Inflammatory macrophage treated with lipopolysaccharide for 1 hour (primary cell): ENCODE measurements at places on chromosomes 6 and 20.

GRCh38 chr20:1297486-1297885 is 31.4 kb downstream of the SNPH start:
- no peak for DNase-seq

GRCh38 chr6:144197919-144198318 is 47.6 kb downstream of the STX11 start:
- DNase-seq, result no peak

DNA sequence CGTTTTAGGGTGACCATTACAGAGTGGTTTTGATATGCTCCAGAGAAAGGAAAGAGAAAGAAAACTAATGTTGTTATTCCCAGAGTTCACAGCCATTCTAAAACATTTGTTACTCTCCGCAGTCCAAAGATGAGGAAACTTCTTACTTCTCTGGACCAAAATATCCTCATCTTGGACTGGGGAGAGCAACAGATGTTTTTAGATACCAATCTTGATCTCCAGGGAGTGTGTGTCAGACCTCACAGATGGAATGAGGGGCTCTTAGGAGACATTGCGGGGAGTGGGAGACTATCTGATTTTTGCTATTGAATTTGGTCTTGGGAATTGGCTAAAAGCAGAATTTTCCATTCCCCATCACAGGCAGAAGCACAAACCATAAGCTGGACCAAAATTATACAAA is 110.8 kb downstream of the TNFAIP3 start:
- DNase-seq, result no peak

DNA sequence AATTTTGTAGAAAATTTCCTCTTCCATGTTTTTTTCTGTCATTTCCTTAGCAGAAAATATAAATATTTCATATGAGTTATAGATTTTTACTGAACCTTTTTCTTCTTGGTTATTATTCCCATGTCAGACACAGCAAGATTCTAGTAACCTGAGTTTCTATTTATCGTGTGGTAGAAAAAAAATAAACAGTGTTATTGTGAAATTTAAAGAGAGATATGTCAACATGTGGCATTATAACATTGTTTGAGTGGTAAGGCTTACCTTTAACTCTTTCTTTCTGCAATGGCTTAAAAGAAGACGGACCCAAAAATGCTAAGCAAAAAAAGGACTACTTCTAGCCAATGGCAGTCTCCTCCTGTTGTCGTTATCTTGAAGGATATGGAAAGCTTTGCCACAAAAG is 18.9 kb downstream of the ORC3 start:
- no peak for DNase-seq

DNA sequence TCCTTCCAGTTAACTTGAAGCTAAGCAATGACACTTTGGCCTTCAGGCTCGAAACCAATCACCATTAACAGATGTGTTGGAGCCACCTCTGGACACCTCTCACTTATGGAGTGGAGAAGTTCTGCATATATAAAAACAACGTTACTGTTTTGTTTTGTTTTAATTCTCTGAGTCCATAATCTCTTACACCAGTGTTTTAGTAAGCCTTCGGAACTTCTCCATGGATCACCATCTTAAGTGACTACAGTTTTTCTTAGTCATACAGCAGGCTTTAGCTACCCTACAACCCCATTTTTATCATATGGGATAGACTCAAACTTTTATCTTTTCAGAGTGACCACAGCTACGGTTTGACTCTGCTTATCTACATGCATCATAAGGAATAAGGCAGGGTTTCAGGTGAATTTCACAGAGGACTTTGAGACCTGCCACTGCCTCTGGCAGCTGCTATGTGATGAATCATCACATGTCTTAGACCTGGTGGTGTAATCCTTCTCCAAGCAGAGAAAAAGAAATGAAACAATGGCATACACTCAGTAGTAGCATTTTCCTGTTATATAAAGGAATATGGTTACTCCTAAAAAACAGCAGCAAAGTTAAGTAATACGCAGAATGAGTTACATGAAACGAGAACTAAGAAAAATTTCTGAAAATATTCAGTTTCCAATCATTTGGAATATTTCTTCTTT is 5.5 kb upstream of the HDDC2 start:
- peak; percentile 19 for DNase-seq

GRCh38 chr6:26124781-26125685 is 37.8 kb downstream of the HFE start:
- DNase-seq, result peak; percentile 9

DNA sequence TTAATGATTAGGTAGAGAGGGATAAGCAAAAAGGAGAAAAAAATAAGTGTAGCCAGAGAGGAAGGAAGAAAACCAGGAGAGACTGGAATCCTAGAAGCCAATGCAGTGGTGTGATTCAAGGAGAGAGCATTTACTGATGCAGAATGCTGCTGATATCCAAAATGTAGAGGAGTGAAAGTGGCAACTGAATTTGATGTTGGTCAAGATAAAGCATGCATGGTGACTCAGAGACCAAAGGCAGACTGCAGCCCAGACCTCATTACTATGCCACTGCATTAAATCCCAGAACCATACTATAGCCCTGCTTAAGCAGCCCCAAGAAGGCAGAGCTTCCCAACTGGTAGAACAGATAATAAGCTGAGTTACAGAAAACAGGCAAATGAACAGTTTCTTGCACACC is 15.8 kb downstream of the KLHL32 start:
- DNase-seq, result no peak

DNA sequence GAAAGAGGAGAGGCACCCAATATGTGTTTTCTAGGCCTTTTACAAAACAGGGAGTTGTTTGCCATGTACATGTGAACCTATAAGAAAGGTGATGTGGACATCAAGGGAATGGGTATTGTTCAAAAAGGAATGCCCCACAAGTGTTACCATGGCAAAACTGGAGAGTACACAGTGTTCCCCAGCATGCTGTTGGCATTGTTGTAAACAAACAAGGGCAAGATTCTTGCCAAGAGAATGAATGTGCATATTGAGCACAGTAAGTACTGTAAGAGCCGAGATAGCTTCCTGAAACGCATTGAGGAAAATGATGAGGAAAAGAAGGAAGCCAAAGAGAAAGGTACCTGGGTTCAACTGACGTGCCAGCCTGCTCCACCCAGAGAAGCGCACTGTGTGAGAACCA is 13.1 kb downstream of the QRSL1 start:
- no peak for DNase-seq

- DNase-seq, result no peak
These were observed 108.0 kb downstream of the SYNDIG1 start for GRCh38 chr20:24577271-24577909.

DNA sequence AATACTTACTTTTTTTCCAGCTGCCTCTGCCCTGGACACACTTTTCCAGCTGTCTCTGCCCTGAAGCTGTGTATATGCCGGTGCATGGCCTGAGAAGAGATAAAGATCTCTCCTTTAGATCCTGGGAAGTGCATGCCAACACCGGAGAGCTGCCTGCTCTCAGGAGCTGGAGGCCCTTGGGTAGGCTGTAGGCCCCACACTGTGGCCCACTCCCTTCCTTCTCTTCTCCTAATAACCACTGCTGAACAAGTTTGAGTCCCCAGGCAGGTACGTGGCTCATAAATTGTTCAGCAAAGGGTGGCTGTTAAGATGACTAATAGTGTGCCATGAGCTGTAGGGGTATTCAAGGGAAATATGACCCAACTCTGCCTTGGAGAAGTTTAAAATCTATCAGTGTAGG is 102.5 kb downstream of the CD24 start:
- DNase-seq, result no peak

- DNase-seq, result peak; percentile 81
These were observed 62.2 kb downstream of the MYLK4 start for GRCh38 chr6:2688401-2689064.

- DNase-seq, result no peak
These were observed 76.6 kb upstream of the STXBP5 start for GRCh38 chr6:147127587-147127986.

DNA sequence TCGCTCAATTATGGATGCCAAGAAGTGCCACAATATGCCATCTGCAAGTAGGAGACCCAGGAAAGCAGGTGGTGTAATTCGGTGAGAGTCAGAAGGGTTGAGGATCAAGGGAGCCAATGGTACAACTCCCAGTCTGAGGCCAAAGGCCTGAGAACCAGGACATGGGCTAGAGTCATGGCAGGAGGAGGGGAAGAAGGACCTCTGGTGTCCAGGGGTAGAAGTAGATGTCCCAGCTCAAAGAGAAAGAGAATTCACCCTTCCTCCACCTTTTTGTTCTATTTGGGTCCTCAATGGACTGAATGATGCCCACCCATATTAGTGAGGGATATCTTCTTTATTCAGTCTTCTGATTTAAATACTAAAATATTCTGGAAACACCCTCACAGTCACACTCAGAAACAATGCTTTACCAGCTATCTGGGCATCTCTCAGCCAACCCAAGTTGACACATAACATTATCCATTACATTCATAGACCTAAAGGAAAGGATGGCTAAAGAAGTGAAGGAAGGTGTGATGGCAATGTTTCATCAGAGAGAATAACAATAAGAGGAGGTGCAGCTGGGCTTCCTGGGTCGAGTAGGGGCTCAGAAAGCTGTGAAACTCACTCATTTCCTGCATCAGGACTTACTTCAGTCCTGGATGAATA is 21.2 kb upstream of the HLA-DQA1 start:
- no peak for DNase-seq
